ENCODE measurements at places on chromosomes 7 and 10.

DNA sequence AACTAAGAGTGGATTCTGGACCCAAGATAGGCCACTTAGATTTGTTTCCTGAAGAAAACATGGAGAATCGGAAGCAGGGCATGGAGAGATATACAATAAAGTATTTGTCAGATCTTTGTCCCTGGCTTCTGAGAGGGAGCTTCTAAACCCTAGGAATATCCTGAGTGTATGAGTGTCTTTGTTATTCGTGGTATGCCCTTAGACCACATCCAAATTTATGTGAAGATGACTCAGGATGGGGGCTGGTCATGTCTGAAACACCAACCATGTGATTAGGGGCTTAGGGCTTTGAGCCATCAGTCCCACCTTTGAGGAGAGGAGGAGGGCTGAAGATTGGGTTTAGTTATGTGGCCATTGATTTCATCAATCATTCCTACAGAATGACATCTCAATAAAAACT is 69.7 kb upstream of the PLPP4 start:
- no peak for DNase-seq

- no peak for DNase-seq
Measured at GRCh38 chr10:944034-944831, 12.7 kb upstream of the LARP4B start.

DNA sequence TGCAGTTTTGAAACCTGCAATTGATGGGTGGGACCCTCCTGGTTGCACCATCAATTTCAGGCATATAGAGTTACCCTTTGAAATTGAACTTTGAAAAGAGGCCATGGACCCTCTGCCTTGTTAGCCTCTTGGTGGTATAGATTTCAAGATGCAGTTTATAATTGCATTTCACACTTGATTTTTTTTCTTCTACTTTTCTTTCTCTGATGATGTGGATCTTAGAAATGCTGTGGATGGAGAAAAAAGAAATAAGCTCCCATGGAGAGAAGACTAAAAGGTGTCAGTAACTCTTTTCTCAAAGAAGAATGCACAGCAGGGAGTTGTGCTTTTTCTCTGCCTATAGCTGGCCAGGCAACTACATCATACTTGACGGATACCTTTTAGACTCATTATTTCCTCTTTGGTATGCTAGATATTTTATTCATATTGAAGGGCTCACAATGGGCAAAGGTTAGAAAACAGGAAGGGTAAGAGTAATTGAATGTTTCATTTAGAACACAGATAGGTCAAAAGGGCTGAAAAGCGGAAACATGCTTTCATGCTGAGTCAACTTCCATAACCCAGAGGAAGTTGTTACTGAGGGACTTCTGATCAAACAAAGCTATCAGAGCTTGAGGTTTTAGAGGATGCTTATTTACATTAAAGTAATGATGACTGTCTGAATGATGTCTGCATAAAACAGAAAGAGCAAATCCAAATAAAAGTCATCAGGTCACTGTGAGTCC is 773.2 kb upstream of the LRRN3 start:
- no peak for DNase-seq

DNA sequence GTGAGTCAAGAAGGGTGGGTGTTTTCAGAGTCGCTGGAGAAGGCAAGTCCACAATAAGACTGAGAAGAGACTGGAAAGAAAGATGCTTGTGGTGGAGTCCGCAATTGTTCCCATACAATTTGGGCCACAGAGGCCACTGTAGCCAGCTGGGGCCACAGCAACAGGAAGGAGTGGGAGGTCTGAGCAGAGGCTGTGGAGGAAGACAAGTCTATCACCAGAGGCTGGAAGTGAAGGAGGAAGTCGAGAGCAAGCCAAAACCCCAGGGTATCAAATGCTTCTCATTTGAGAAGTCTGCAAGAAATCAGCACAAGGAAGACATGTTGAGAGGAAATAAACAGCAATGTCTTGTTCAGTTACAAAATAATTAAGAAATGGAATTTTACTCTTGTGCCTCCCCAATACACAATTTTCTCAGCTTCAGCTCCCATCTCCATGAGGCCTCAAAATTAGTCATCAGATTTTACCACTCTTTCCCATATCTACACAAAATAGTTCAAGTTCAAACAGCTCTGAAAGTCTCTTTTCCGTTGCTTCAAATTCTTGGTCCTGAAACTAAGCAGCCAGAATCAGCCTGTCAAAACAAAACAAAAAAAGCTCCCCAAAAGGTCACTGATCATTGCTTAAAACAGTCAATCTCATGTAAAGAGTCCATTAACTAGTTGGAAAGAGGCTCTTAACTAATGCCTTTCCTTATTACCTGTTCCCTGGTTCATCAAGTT is 31.6 kb downstream of the SLC16A12 start:
- DNase-seq, result no peak

DNA sequence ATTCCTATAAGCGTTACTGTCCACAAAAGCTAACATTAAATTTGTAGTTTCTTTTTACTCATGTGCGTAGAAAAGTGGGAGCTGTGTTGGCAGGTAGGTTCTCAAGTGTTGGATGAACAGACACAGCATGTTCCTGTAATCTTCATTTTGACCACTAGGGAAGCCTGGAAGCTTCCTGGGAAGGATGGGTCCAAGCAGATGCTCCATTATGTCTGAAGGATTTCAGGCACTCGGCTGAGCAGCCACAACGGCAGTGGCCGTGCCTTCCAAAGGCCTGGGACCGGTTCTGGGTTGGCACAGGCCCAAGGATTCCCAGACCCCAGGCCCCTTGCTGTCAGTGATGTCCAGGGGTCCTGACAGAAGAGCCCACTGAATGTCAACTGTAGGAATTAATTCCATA is 386.3 kb downstream of the TNS3 start:
- DNase-seq, result no peak

DNA sequence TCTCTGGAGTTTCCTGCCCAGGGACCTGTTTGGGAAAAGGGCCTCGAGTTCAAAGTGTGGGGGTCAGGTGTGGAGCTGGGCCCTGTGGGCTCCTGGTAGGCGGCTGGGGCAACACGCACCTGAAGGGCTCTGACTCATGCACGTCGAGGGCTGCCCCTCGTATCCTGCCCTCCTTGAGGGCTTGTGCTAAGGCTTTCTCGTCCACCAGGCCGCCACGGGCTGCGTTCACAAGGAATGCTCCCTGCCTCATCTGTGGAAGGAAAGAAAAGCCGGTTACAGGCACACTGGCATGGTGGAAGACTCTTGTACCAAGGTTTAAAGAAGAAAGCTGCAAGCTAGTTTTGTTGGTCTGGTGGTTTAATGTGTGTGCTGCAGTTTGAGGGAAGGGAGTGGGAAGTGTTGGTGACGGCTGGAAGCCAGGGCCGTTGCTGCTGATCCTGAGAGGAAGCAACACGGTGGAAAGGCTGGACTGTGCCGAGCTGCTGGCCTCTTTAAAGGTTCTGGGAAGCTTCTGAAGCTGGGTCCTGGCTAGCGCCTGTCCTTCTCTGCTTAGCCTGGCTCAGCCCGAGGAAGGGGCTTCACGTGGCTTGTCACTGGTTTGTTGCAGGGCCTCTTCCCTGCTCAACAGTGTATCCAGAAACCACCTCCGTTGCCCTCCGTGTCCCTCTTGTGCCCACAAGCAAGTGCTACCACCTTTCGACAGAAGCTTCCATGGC is 52.0 kb downstream of the ZRANB1 start:
- DNase-seq, result no peak

- no peak for DNase-seq
Measured at GRCh38 chr10:132407846-132408278, 10.9 kb downstream of the PWWP2B start.

- DNase-seq, result no peak
Measured at GRCh38 chr10:131857156-131858117, 43.4 kb upstream of the PPP2R2D start.

DNA sequence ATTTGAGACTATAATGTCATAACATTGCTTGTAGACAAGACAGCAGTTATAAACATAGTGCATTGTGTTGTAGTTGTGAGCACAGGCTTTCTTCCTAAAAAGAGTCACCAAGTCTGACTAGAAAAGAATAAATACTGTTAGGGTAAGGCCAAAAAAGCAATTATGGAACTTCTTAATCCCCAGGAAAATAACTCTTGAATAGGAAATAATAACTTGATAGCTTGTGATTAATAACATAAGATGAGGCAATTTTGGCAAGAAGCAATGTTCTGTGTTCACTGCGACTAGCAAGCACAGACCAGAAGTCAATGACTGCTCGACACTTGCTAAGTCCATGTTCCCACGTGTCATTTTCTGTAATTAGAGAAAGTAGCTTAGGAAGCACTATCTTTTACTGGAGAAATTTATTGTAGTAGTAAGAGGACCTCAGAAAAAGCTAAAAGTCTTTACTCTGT is 97.1 kb downstream of the AGMO start:
- no peak for DNase-seq

GRCh38 chr7:86407291-86407690 is 236.4 kb upstream of the GRM3 start:
- DNase-seq, result peak; percentile 0

DNA sequence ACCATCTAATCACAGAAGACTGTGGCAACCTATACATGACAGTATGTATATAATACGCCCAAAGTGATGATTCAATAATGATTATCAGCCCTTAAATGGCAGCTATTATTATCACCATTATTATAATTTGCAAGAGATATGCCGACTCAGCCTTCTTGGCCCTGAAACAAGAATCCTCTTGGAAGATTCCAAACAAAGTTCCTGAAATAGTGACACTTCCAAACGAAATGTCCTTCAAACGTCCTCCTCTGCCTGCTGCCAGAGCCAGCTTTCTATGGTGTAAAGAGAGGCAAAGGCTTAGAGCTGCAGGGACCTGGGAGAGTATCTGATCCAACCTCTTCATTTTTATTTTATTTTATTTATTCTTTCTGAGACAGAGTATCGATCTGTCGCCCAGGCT is 36.0 kb downstream of the NRAP start:
- no peak for DNase-seq

DNA sequence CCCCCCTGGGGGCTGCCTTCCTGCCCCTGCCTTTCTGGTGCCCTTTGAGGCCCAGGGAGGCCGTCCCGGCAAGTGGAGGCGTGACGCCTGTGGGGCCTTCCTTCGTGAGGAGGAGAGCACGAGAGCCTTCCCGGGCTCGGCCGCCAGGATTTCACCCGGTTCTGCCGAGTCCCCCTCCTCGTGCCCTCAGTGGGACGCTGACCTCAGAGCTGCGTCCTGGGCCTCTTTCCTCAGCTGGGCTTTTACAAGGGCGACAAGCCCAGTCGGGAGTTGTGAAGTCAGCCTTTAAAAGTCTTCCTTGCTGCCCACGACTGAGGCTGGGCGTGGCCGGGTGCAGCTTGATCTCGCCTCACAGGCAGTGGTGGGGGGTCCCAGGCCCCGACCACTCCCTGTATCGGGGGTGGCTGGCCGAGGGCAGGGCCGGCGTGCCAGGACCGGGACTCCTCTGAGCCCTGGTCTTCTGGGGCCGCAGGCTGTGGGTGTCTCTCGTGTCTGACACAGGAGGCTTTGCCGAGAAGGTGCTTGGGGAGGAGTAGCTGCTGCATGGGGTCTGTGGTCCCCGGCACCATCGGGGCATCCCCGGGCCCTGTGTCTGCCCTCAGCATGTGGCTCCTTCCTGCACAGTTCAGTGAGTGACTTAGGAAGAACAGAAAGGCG is 41.8 kb downstream of the FAM20C start:
- DNase-seq, result no peak

DNA sequence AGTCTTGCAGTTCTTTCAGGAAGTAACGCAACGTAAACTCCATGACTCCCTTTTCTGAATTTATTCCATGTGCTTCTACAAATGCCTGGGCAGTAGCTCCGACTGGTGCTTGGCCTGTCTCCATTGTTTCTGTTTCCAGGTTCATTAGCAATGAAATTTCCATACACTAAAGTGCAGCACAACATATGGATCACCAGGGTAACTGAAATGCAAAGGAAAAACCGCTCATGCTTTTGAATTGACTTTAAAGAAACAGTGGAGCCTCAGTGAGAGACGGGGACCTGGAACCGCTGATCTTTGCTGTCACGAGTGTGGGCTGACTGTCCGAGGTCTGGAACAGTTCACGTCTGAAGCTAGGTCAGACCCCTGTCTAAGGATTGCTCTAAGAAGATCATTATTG is 126.5 kb upstream of the IGFBP3 start:
- DNase-seq, result no peak

- DNase-seq, result no peak
Measured at GRCh38 chr10:77514870-77515269, 122.7 kb downstream of the KCNMA1 start.

DNA sequence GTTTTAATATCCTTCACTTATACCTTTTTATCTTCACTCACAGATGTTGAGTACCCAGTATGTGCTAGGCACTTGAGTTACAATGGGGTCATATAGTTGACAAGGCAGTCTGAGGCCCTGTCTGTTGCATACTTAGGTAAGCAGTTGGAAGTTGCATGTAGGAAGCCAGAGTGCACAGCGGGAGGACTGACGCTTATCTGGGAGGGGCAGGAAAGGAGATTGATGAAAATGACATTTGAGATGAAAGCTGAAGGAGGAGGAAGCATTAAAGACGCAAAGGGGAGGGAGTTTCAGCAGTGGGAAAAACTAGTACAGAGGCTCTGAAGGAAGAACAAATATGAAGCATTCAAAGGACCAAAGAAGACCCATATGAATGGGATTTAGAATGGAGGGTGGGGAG is 266.2 kb downstream of the HTR7 start:
- DNase-seq, result no peak

- no peak for DNase-seq
Measured at GRCh38 chr7:118152149-118152548, 31.8 kb upstream of the LSM8 start.

GRCh38 chr7:102111061-102112041 is 175.3 kb upstream of the SH2B2 start:
- DNase-seq, result peak; percentile 21

DNA sequence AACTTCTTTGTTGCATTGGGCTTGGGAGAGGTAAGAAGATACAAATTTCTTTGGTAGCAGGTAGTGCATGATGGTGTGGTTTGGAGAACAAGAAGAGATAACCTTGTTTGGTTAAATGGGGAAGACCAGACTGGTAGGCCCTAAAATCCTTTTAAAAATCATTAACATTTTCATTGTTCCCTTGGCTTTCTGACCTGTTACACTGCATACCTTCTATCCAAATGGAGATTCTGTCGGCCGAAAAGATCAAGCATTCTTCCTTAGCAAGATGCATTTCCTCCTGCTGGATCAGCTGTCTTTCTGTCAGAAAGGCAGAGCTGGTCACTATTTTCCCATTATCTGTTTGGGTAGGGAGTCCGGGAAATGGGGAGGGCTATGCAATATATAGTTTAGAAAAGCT is 33.7 kb downstream of the AGK start:
- DNase-seq, result no peak

- DNase-seq, result no peak
Measured at GRCh38 chr10:44723082-44723481, 188.1 kb upstream of the TMEM72 start.

All from cerebellum (tissue), 4 donors.